ENCODE measurements at places on chromosomes 16 and 17. TPM values are rescaled to one million over a fixed set of nuclear protein-coding genes. Genes with fewer than 3 reads are reported as not detected.

- H3K4me1 ChIP-seq: peaks cover 4% of the 10 kb centered on the region
- no peak overlapping the region for H3K4me3 ChIP-seq
- no peaks in the 10 kb centered on the region for H3K36me3 ChIP-seq
- no peaks in the 10 kb centered on the region for H3K27me3 ChIP-seq
- no peak overlapping the region for H3K27ac ChIP-seq
These were observed 22.2 kb upstream of the ALKBH5 start for GRCh38 chr17:18161207-18162145.

DNA sequence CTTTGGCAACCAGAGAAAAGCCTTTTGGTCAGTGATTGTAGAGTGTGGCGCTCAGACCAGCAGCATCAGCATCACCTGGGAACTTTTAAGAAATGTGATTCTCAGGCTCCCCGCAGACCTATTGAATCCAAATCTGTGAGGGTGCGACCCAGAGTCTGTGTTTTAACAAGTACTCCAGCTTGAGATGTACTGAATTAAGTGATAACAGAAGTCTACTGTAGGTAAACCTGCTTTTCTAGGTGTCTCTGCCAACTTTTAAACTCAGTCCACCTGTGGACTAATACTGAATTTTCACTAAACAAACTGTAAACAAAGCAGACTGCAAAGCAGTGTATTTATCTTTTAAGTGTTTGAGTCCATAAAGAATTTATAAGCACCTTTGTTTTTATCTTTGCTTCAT lies 43.6 kb downstream of the NUP93 start:
- H3K27ac ChIP-seq: no peak overlapping the region
- peaks cover 47% of the 10 kb centered on the region for H3K4me1 ChIP-seq
- no peaks in the 10 kb centered on the region for H3K36me3 ChIP-seq
- H3K4me3 ChIP-seq: no peak overlapping the region
- H3K27me3 ChIP-seq: no peaks in the 10 kb centered on the region

DNA sequence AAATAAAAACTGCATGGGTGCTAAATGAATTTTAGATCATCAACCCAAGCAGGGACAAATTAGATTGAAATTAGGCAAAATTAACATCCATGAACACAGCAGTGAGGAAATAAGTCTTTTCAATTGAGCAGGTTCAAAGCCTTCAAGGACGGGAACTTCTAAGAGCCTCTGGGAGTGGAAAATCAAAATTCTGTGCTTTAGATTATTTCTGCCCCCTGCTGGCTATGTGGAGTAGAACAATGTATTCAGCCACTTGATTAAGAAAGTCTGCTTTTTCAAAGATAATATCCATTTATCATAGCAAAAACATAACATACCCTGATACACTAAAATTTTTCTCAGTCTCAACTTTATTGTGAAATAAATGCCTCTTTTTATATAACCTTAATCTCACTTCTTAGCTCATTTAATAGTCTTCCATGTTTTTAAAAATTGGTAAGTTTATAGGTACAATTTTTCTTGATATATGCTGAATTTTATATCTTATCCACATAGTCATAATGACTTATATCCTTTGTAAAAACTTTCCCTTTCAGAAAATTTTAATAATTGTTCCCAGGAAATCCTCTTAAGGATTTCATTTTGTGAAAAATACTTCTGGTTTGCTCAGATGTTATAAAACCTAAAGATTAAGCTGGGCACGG lies 28.1 kb upstream of the NOL11 start:
- H3K27me3 ChIP-seq: no peaks in the 10 kb centered on the region
- no peaks in the 10 kb centered on the region for H3K4me1 ChIP-seq
- no peak overlapping the region for H3K27ac ChIP-seq

The PRDM7 gene
- total RNA-seq: not detected

The OTOA gene
- total RNA-seq: 0.40 TPM

The PYDC1 gene
- total RNA-seq: not detected

All from neural progenitor cell (in vitro differentiated cells).